ENCODE measurements at places on chromosomes 6 and 20.

- DNase-seq = no peak
These were observed 7.5 kb downstream of the FBXO5 start for GRCh38 chr6:152975204-152975915.

GRCh38 chr20:49987868-49988690 is 5.3 kb downstream of the SNAI1 start:
- DNase-seq = no peak

DNA sequence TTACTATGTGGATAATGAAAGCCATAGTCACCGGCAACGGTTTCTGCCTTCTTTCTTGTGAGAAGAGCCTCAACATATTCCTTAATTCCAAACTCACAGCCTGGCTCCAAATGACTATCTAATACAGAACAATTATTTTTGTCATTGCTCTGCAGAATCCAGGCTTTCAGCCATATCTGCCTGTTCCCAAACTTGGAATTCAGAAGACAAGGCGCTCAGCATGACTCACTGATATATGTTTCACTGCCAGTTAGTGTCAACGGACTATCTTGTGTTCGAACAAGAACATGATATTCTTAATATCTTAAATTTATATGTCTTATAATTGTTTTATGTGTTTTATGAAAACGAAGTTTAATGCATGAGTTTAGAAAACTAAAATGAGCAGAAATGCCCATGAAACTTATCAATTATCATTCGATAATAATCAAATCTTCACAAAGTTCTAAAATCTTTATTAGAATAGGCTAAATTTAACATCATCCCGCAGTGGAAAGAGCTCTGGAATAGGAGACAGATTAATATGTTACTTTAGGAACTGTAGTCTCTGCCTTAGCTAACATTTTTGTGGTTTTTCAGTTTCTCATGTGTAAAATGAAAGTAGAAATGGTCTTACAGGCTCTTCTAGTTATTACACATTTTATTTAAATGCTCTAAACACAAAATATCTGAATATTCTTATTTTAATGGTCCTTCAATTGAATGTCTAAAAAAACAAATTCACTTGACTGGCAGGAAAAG is 669.3 kb upstream of the GJE1 start:
- DNase-seq = no peak

DNA sequence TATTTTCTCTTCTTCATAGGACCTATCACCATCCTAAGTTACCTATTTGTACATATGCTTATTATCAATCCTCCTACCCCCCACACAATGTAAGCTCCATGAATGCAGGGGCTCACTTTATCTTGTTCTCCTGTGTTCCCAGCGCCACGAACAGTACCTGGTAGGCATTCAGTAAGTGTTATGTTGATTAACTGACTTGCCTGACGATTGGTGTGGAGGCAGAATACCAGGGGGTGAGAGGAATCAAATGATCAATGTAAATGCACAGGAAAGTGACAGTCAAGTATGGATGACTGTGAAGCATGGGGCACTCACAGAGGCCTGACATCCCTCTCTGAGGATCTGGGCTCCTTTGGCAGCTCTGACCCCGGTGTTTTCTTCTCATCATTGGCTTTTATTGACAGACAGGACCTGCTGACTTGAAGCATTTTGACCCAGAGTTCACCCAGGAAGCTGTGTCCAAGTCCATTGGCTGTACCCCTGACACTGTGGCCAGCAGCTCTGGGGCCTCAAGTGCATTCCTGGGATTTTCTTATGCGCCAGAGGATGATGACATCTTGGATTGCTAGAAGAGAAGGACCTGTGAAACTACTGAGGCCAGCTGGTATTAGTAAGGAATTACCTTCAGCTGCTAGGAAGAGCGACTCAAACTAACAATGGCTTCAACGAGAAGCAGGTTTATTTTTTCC is 6.1 kb upstream of the IFT52 start:
- no peak for DNase-seq

DNA sequence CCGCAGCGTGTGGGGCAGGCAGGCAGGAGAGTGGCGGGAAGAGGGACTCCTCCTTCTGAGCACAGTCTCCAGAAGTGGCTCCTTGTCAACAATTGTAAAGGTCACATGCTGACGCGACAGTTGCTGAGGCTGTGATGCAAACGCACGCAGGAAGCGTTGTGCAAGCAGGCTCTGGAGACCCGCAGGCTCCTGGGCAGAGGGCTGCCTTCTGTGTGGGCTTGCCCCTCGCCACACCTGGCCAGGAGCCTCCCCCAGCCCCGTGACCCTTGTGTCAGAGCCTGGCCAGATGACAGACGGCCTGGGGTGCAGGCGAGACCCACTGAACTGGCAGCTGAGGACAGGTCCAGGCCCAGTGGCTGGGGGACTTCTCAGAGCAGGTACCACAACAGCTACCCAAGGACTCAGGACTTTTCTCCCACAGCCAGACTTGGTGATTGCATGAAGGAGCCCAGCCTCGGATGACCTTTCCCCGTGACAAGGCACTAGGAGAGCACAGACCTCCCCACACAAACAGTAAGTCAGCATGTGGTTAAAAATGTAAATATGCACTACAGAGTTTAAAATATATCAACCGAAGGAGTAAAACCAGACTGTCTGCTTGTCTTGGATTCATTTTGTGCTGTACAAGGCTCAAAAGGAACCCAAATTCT is 222.1 kb upstream of the RREB1 start:
- DNase-seq = no peak

DNA sequence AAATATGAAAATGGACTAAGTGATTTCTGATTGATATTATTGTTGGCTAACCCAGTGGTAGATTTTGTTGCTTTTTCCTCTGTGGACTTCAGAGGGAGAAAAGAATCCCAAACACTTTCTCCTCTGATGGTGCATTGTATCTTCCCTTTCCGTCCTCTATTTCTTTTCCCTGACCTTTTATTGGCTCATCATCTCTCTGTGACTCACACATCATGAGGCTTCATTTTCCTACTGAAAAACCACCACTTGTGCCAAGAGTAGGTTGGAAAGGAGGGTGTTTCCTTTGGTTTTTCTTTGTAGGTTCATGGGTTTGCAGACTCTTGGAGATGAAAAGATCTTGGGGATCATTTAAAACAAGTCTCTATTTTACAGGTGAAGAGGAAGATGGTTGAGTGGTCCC is 311.7 kb upstream of the JAG1 start:
- peak; percentile 15 for DNase-seq

DNA sequence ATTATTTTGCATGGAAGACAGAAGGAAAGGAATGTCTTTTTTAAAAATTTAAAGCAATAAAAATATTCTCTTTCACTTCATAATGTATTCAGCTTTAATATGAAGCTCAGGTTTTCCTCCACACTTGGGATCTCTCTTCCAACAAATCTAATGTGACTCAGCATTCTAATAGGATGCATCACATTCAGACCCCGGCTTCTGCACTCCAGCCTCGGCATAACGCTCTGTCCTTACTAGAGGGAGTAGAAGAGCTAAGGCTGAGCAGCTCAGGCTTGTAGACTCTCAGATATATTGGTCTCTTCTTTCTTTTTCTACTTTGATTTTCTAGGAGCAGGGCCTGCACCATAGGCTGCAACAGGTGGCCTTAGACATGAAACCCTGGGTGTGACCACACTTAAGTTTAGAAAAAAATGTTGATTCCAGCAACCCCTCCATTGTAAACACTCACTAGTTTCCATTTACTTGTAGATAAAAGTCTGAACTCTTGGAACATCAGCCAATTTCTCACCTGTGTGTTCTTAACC is 161.7 kb downstream of the PAK5 start:
- no peak for DNase-seq

DNA sequence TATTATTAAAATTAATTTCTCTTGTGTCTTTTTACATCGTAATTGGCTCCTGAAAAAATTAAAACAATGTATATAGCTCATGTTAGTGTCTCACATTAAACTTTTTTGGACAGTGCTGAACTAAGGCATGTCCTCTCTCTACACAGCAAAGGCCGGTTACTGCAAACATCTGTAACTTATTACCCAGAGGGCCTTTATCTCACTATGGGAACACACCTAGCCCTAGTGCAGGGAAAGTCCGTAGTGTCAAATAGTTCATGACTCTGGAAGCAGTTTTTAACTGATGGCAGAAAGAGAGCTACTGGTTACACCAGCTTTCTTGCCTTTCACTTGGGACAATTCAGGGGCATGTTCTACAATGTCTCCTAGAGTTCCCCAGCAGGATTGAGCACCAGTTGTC is 82.2 kb downstream of the PAK5 start:
- no peak for DNase-seq

- DNase-seq = peak; percentile 3
These were observed 735.0 kb downstream of the EPHA7 start for GRCh38 chr6:92684386-92684785.

DNA sequence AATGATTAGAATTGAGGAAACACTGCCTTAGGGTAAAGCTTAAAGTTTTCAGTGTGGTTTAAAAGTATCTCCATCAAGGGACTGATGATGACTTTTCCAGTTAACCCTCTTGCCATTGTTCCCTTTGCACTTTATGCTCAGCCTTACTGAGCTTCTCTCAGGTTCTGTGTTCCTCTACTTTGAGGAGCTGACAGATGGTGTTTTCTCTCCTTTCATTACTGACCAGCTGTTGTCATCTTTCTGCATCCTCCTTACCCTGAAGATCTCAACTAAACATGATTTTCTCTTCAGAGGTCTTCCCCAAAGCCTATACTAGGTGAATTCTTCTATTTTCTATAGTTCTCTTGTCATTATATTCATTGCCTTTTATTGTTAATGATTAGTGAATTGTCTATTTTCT is 475.6 kb upstream of the SYNCRIP start:
- no peak for DNase-seq

GRCh38 chr20:49471397-49471796 is 11.1 kb downstream of the KCNB1 start:
- no peak for DNase-seq

GRCh38 chr6:106973018-106973835 is 1.3 kb downstream of the CD24 start:
- no peak for DNase-seq

DNA sequence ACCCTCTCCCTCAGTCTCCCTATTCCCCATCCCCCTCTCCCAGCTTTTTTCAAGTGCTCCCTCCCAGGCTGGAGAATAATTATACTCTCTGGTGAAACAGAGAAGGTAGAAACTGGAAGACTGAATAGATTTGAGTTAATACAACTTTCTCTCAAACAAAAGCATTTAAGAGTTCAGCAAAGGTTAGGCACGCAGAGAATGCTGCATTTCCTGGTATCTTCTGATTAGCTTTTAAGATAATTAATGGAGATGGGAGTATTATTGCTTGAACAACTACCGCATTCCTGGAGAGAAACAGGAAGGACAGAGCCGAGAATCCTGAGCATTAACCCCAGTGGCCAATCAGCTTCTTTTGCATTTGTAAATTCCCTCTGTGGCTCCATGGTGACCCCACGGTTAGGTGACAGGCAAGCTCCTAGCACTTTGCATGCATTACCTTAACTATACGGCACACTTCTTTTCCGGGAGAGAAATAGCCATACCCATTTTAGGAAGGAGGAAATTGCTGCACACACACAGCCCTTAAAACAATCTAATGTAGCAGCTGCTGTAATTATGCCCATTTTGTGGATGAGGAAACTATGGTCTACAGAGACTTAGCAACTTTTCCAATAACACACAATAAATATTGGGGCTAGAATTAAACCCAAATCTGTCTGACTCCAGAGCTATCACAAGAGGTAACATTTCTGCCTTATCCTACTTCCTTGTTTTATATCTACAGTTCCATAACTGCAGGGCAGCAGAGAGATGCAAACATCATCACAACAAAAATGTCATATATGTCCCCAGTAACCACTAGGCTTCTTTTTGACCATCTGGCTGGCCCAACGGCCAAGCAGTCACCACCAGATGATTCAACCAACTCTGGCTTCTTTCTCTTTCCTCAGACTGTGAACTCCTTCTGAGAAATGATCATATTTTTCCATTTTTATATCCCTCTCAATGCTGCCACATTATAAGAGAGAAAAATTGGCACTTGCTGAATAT is 169.9 kb downstream of the CD24 start:
- no peak for DNase-seq

DNA sequence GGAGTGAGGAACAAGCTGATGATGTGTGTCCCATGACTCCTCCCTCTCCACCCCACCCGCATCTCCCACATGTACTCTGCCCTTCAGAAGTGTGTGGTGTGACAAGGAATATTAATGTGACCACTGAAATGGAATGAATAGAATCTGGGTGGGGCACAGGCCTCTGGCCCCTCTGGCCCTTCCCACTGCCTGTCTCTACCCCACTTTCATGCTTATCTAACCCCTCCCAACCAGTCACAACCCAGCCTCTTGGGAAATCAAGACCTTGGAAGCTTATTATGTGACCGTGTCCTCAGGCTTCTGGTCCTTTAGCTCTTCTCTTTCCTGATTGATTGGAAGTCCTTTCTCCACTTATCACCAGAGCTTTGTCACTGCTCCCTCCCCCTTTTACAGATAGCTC is 312.2 kb upstream of the SOX4 start:
- DNase-seq = no peak

GRCh38 chr6:157227202-157228166 is 95.8 kb downstream of the TMEM242 start:
- DNase-seq = no peak

DNA sequence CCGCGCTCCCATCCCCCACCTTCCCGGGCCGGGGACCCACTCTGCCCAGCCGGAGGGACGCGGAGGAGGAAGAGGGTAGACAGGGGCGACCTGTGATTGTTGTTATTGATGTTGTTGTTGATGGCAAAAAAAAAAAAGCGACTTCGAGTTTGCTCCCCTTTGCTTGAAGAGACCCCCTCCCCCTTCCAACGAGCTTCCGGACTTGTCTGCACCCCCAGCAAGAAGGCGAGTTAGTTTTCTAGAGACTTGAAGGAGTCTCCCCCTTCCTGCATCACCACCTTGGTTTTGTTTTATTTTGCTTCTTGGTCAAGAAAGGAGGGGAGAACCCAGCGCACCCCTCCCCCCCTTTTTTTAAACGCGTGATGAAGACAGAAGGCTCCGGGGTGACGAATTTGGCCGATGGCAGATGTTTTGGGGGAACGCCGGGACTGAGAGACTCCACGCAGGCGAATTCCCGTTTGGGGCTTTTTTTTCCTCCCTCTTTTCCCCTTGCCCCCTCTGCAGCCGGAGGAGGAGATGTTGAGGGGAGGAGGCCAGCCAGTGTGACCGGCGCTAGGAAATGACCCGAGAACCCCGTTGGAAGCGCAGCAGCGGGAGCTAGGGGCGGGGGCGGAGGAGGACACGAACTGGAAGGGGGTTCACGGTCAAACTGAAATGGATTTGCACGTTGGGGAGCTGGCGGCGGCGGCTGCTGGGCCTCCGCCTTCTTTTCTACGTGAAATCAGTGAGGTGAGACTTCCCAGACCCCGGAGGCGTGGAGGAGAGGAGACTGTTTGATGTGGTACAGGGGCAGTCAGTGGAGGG is 2.8 kb downstream of the SOX4 start:
- peak; percentile 73 for DNase-seq

DNA sequence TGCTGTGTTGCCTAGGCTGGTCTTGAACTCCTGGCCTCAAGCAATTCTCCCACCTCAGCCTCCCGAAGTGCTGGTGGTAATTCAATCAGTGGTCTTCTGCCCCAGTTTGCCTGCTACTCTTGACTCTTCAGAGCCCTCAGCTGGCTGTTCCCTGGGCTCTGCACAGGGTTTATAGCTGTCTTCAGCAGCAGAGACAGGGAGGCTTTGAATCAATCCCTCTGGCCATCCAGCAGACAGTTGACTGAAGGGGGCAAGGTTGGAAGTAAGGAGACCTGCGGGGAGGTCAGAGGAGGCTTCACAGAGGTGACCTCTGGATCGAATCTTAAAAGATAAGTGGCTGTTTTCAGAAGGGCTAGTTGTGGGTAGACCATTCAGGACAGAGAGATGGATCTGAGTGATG is 26.0 kb upstream of the KIF3B start:
- DNase-seq = no peak

- no peak for DNase-seq
These were observed 18.1 kb upstream of the SNRPB2 start for GRCh38 chr20:16711661-16712258.

- DNase-seq = peak; percentile 19
These were observed 23.9 kb upstream of the PRL start for GRCh38 chr6:22320750-22321149.

Measured in RKO (cell line).